Germinal center (tissue), 1 donor: ENCODE measurements at places on chromosomes 3 and 15.

- no peak for DNase-seq
Measured at GRCh38 chr3:72161881-72162595, 377.1 kb upstream of the PROK2 start.

DNA sequence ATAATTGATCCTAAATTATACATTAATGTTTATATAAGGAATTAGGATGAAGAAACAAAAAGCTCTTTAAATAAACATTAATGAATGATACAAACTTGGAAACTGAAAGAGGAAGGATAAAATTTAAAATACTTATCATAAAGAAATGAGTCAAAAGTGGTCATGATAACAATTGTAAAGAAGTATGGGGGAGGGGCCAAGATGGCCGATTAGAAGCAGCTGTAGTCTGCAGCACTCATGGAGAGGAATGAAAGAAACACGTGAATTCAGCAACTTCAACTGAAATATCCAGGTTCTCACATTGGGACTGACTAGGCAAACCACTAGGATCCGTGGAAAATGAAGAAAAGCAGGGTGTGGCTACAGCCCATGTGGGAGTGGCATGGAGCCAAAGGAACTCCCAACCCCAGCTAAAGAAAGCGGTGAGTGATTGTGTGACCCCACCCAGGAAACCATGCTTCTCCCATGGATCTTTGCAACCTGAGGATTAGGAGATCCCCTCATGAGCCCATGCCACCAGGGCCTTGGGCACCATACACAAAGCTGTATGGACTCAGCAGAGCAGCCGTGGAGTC is 13.1 kb upstream of the CP start:
- no peak for DNase-seq

GRCh38 chr3:129608087-129608935 is 1.8 kb upstream of the PLXND1 start:
- no peak for DNase-seq

DNA sequence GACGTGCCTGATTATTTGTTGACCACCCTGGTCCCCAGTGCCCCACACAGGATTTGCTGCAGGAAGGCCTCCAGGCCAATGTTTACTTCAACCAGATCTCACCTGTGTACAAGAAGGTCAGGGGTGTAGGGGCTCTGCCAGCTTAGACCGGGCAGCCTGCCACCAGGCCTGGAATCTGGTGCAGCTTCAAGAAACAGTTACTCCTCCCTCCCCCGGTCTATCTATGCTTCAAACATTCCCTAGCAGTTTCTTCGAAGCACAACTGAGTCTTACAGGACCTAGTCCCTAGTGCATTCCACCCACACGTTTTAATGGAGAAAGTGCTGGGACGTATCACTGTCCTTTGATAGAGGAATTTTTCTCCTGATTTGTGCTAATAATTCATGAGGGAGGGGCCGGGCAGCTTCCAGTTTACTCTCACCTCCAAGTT is 8.0 kb downstream of the SH3BP5 start:
- DNase-seq: no peak

DNA sequence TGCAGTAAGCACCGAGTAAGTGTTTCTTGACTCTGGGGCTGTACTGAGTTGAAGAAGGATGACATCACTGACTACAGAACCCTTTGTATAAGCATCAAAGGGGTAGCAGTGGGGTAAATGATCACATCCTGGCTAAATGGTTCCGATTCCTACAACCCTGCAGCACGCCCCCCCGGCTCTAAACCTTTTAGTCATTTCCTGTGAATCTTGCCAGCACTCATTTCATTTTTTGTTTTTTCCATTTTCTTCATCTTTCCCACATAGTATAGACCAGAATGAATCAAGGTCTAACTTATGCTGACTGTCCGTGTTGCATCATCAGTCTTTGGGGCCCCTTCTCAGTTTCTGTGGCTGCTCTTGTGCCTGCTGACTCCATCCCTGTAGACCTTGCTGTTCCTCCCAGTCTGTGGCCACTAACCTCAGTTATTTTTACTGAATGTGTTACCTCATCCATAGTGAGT is 383.1 kb upstream of the TPRG1 start:
- peak; percentile 12 for DNase-seq

DNA sequence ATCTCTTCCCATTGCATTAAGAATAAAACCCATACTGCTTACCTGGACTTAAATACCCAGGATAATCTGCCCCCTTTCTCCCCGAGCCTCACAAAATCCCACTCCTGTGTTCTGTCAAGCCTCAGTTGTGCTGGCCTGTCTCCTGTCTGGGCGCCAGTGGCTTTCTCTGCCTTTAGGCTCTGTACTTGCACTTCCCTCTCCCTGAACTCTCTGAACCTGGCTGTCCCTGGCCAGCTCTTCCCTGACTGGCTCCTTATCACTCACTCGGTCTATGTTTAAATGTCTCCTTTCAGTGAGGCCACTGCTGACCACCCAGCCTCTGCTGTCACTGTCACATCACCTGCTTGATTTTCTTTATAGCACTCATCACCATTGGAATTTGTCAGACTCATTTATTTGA is 382.7 kb upstream of the PPP2R3A start:
- no peak for DNase-seq

GRCh38 chr3:58163234-58163633 is 47.5 kb downstream of the DNASE1L3 start:
- no peak for DNase-seq

GRCh38 chr3:133540896-133541674 is 32.4 kb upstream of the CDV3 start:
- no peak for DNase-seq

DNA sequence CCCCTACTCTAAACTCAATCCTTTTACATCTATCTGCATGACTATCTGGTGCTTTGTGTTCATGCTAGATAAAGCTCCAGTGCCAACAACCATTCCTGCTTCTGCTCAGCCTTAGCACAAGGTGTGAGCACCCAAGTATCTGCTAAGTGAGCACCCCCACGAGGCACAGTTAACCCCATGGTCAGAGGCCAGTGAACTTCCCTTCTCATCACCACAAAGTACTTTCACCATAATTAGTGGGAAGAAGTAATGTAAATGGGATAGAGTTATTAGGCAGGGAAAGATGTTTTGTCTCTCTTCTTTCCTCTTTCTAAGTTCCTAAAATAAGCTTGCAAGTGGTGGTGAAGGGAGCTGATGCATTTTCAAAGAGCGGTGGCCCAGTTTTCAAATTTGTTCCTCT is 96.4 kb downstream of the ANO10 start:
- DNase-seq: no peak

- no peak for DNase-seq
Measured at GRCh38 chr3:54960082-54960481, 32.2 kb upstream of the LRTM1 start.

GRCh38 chr3:58897646-58898045 is 152.2 kb downstream of the CFAP20DC start:
- DNase-seq: no peak

- DNase-seq: no peak
Measured at GRCh38 chr15:50024281-50024680, 94.8 kb downstream of the ATP8B4 start.

GRCh38 chr3:75118779-75119178 is 504.3 kb upstream of the CNTN3 start:
- DNase-seq: no peak

DNA sequence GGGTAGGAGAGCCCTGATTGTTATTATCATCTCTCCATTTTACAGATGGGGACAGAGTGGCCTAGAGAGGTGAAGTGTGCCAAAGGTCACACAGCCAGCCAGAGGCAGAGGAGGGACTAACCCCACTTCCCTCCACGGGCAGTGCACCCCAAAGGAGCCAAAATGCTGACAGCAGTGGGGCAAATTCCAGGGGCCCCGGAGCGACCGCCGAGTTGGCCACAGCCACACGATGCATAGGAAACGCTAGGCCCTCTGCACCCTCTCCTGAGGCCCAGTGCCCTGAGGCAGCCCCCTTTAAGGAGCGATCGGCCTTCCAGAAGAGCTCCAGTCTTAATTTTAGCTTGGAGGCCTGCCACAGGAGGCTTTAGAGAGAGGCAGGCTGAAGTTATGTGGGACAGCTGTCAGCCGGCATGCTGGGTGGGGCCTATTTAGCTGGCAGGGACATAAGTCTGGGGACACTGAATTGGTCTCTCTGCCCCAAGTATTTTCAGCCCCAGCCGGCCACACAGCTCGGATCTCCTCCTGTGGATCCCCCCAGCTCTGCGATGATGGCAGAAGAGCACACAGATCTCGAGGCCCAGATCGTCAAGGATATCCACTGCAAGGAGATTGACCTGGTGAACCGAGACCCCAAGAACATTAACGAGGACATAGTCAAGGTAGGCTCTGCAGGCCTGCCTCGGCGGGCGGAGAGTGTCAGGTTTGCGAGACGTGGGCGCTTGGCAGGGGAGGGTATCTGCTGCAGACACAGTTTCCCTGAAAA is at the start of gene CAV3:
TSS of gene CAV3 (plus strand) at position 471 of the 763 bp plus-strand sequence. CDS start at position 546, 75 bp downstream.
- no peak for DNase-seq

DNA sequence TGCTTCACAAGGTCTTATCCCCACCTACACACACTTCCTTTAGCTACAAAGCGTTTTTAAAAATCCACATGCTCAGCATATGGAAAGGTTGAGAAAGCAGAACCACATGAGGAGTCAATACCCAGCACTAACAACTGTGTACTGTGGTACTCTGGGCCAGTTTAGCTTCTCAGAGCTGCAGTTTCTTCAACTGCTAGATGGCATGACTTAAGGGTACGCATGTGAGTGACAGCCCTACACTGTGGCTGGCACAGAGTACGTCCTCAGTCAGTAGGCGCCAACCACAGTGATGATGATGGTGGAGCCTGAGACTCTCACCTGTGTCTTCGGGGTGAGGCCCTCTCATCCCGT is 17.4 kb downstream of the CCDC12 start:
- DNase-seq: no peak

DNA sequence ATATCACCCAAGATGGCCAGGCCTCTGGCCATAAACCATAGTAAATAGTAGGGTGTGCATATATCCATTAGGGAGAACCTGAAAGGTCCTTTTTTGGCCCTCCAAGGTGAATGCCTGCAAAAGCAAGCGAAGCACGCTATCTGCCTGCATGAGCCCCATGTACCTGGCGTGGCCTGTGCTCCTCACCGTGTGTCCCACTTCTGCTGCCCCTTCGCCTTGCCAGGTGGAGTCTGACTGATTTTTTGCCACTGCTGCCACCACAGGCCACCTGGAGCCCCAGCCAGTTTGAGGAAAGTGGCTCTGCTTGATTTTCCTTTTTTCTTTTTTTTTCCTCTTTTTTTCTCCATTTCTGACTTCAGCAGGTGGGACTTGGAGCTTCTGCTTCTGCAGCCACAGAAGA is 139.7 kb downstream of the SNRPN start:
- no peak for DNase-seq

DNA sequence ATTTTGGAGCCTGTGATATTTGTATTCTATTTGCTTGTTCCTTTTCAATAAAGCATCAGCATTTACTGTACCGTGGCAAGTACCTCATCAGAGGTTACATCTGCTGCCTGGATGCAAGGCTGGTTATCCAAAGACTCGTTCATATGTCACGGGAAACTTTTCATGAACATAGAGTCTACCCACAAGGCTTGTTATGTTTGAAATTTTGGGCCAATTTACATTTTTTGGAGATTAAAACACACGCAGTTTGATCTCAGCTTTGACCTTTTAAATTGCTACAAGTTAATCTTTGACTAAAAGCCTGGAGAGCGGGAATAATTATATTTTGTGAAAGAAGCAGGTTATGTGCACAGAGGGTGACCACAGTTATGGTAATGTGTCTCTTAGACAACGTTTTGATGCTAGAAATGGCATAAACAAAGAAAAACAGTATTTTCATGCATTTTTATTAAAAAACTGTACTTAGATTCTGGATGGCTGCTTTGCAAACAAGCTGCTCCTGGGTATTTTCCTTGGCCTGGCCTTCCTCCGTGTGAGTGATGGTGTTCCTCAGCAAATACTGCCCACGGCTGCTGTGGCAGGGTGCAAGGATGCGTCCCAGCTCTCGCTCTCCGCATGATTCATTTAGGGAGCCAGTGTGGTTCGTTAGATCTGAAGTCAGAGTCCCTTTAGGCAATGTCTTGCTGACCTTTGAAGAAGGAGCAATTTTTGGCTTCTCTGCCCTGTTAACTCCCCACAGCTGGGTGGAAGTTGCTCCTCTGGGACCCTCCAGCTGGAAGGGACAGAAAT is 27.1 kb downstream of the CHST2 start:
- no peak for DNase-seq

- no peak for DNase-seq
Measured at GRCh38 chr3:21734746-21735145, 16.3 kb downstream of the ZNF385D start.

- DNase-seq: no peak
Measured at GRCh38 chr3:12922881-12923431, 81.6 kb upstream of the RPL32 start.

DNA sequence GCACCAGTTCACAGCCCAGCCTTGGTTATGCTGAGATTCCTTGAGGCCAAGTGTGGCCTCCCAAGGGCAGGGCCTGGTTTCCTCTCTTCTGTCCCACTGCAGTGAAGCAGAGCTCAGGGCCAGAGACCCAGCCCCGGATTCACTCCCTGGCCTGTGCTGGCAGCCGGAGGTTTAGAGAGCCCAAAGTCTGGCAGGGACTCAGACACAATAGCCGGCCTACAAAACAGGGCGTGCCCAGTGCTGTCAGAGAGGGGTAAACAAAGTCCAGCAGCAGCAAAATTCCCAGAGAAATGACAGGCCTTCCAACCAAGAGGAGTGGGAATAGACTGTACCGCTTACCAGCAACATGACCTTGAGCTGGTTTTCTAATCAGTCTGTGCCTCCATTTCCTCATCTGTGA is 14.0 kb downstream of the VIPR1 start:
- no peak for DNase-seq

DNA sequence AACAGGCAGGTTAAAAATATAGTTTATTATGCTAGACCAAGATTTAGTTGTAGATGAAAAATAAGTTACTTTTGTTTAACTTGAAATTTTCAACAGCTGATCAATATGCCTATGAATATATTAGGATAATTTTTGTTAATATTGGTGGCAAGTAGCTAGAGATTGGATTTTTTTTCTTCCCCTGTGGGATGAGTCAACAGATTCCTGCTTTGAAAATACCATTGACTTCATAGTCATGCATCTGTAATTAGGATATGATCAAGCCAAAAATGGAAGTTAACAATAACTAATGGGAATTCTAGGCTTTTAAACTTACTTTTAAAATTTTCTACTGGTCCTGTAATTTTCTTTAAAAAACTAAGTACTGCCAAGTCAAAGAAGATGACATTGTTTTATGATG is 211.7 kb downstream of the ZIC1 start:
- DNase-seq: no peak

DNA sequence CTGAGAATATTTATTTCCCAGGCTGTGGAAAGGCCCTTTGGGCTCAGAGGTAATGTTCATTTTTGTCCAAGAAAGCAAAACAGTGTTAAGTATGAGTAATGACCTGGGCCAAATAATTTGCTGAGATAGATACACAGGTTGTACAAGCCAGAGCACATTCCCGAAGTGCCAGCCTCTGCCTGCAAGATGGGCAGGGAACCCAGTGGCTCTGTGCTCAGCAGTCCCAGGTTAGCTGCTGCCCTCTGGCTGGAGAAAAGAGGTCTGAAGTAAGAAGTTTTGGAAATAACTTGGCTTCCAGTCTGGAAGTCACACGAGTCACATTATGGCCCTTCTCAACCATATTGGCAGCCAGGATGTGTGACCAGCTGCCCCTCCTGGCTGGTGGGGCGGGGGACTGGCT is 20.2 kb downstream of the MYZAP start:
- DNase-seq: no peak

- no peak for DNase-seq
Measured at GRCh38 chr3:46617941-46618340, 5.6 kb downstream of the FAM240A start.
